ENCODE measurements at places on chromosomes 3 and 15.
A peak's percentile ranks its signal among the peaks of the same experiment; 100 is the strongest.

DNA sequence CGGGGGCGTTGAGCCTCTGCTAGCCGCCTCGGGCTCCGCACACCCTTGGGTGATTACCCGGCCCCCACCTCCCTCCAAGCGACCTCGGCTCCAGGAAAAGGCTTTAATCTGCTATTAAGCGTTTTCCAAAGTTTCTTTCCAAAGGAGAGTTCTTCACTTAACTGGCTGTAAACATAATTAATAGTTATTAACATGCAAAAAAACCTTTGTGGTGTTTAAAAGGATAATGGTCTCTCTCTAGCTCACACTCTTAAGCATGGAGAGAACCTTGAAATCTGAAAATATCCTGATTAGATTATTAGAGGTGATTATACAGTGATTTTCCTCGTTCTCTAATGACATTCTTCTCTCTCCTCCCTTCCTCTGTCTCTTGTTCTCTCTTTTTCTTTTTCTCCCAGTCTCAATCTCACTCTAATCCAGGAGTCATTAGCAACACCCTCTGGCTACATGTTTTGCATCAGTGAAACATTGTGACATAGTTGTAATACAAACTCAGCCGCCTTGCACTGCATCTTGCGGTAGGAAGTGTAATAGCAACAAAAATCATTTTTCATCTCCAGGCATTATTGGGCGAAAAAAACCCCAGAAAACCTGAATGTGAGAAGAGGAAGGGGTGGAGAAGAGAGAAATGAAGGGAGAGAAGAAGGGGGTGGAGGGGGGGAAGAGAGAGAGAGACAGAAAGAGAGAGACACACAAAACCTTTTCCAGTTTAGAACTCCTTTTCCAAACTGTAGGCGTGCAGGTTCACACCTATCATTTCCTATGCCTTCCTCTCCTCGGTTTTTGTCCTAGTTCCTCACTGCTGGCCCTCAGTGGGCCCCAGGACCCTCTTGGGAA is 24.4 kb downstream of the NR2F2 start:
- DNase-seq: peak; percentile 72

GRCh38 chr15:38843051-38843501 is 278.5 kb upstream of the RASGRP1 start:
- no peak for DNase-seq

GRCh38 chr15:80177156-80177555 is 24.4 kb downstream of the FAH start:
- no peak for DNase-seq

DNA sequence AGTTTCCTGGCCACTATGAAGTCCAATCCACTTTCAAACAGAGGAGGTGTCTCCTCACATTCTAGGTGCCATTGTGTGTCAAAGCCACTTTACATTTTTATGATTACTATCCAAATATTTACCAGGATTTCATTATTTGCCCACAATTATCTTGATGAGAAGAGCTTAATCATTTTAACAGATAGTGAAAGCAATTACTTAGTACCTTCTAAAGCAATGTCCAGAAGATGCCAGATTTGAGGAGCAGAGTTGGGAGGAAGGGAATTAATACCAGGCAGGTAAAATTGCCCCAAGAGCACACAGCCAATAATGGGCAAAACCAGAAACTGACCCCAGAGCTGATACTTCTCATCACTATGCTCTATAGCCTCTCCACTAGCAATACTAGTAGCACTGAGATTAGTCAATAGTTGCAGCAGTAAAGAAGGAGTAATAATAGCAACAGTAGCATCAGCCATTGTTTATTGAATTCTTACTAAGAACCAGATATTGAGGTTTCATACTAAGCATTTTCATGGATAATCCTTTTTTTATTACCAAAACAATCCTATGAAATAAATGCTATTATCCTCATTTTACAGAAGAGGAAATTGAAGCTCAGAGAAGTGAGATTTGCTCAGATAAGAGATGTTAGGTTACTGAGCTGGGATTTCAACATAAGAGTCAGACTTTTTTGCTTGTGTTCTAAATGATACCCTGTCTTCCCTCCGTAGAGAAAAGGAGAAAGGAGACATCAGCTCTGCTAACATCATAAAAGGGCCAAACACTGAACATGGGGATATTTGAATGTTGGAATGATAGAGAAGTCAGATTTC is 509.3 kb upstream of the CFAP20DC start:
- DNase-seq: no peak

DNA sequence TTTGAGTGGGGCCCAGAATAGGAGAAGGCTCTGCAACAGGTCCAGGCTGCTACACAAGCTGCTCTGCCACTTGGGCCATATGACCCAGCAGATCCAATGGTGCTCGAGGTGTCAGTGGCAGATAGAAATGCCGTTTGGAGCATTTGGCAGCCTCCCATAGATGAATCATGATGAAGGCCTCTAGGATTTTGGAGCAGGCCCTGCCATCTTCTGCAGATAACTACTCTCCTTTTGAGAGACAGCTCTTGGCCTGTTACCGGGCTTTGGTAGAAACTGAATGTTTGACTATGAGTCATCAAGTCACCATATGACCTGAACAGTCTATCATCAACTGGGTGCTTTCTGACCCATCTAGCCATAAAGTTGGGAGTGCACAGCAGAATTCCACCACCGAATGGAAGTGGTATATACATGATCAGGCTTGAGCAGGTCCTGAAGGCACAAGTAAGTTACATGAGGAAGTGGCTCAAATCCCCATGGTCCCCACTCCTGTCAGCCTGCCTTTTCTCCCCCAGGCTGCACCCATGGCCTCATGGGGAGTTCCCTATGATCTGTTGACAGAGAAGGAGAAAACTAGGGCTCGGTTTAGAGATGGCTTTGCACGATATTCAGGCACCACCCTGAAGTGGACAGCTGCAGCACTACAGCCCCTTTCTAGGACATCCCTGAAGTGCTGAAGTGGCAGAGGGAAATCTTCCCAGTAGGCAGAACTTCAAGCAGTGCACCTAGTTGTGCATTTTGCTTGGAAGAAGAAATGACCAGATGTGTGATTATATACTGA is 971.4 kb downstream of the MCTP2 start:
- DNase-seq: no peak

DNA sequence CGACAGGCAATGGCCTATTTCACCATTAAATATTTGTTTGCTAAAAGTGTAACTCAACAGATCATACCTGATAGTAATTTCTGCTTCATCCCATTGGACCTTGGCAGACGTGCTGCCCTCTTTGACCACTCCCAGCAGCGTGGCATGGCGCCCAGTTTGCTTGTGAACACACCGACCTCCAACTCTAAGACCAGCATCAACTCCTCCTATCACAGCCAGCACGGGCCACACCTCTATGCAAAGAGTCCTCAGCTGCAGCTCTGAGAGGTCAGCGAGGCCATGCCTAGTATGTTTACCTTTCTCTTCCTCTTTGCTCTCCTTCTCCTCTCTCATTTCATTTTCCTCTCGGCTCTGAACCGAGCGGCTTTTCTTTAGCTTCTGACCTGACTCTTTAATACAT is 80.6 kb downstream of the FBXL22 start:
- DNase-seq: no peak

- DNase-seq: no peak
These were observed 896 bp upstream of the KLHL25 start for GRCh38 chr15:85795337-85796305.

GRCh38 chr3:46076606-46077005 is 49.3 kb upstream of the XCR1 start:
- no peak for DNase-seq

DNA sequence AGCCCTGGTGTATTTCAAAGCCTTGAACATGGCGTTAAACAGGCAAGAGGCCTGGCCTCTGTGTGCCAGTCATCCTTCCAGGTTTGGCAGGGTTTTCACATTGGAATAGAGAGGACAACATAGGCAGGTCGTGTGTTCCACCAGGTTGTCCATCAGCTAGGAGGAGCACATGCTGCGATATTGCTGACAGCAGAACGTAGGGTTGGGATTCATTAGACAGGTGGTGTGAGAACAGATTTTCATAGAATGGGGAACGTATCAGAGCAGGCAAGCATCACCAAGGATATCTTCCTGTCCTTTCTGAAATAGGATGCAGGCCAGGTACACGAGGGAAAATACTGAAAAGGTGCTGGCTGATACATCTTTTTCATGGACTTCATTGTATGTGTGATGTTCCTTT is 26.4 kb downstream of the MINAR1 start:
- no peak for DNase-seq

DNA sequence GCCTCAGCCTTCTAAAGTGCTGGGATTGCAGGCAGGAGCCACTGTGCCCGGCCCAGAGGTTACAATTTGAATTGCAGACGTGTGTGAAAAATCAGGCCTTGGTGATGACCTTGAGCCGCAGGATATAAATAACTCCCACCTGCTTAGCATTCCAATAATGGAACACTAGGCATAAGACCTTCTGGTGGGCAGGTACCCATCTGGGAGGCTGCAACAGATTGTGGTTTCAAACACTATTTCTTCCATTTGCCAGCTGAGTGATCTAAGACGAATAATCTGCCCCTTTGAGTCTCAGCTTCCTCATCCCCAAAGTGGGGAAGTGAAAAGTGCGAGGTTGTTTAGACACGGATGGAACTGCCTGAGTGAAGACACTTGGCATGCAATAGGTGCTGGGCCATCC is 47.7 kb upstream of the HERC1 start:
- no peak for DNase-seq

DNA sequence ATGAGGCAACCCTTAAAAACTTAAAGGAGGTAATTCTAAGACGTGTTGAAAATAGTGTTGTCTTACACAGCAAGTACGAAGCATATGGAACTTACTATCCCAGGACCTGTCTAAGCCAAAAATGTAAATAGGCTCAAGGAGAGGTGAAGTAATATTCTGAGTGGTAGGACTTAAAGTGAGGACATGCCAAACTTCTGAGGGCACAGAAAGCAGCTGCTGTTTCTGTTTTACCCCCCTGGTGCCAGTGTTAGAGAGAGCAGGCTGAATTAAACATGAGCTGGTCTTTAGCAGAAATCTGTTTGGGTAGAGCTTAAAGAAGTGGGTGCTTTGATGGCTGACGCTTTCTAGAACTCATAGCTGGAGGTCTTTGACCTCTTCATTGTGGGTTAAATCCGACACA is 149.7 kb upstream of the NPHP3 start:
- DNase-seq: no peak

DNA sequence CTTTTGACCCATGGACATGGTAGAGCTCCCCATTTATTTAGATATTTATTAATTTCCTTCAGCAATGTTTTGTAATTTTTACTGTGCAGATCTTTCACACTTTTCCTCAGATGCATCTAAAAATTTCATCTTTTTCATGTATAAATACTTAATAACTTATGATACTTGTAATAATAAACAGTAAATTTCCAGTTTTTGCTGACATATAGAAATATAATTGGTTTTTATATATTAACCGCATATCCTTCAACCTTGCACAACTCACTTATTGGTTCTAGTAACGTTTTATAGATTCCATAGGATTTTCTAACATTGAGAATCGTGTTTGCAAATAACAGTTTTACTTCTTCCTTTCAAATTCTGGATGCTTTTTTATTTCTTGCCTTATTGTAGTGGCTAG is 3.5 kb upstream of the ZNF621 start:
- DNase-seq: no peak

GRCh38 chr3:132083583-132084279 is 48.9 kb upstream of the CPNE4 start:
- DNase-seq: no peak

DNA sequence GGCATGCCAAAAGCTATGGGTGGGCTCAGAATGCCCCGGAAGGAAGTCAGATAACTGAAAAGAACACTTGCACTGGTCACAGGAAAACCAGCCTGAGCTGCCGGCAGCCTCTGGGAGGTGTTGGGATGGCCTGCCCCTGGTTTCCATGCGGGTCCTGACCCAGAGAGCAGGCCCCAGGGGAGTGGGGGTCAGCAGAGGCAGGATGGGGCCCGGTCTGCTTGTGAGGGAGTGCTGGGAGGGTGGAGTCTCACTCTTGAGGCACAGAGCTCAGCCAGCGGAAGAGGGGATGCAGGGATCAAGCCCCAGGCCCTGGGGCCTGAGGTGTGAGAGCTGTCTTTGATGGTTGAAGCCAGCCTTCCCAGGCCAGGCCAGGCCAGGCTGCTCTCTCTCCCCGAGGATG is 2.4 kb upstream of the RPUSD3 start:
- no peak for DNase-seq

- DNase-seq: no peak
These were observed 55.9 kb downstream of the SGO1 start for GRCh38 chr3:20130106-20130505.

- no peak for DNase-seq
These were observed 20.6 kb downstream of the SPSB4 start for GRCh38 chr3:141071681-141072260.

- DNase-seq: no peak
These were observed 45.6 kb downstream of the NMD3 start for GRCh38 chr3:161266731-161267150.

- no peak for DNase-seq
These were observed 57.9 kb downstream of the EPHB1 start for GRCh38 chr3:134852893-134853351.

DNA sequence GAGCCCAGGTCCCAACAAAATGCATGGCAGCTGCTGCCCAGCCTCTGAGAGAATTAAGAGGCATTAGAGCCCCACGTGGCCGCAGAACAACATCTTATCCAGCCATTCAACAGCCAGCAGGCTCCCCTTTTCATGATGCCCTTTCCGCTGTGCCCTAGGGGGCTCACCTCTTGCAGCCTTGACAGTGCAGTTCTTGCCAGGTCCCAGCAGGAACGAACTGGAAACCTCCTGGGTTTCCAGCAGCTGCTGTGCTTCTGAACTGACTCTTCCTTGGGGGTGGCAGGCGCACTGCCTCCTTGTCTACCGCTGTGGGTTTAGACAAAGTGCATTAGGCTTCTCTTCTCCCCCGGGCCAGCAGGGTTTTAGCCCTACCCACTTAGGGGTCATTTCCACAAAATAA is 85.2 kb downstream of the FAM174B start:
- no peak for DNase-seq

GRCh38 chr15:93071469-93071936 is 17.5 kb downstream of the RGMA start:
- no peak for DNase-seq

DNA sequence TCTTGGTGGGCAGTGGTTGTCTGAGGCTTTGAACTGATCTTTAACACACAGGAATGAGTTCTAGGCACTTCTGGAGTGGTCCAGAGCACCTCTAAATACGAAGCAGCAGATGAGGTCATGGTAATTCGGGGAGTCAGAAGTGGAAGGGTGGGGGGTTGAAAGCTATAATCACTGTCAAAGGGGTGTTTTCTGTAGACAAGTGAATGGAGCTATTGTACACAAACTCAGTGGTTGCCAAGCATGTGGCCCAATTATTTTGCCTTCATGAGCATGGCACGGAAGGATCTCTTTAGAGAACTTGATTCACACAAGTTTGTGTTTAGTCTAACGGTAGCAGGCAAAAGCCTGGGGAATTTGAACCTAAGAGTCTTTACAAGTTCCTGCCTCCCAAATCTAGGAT is 6.3 kb downstream of the FRMD5 start:
- no peak for DNase-seq

- no peak for DNase-seq
These were observed 43.1 kb downstream of the PDE8A start for GRCh38 chr15:85024509-85025336.

GRCh38 chr3:98359250-98359649 is 5.6 kb downstream of the OR5K4 start:
- DNase-seq: no peak

DNA sequence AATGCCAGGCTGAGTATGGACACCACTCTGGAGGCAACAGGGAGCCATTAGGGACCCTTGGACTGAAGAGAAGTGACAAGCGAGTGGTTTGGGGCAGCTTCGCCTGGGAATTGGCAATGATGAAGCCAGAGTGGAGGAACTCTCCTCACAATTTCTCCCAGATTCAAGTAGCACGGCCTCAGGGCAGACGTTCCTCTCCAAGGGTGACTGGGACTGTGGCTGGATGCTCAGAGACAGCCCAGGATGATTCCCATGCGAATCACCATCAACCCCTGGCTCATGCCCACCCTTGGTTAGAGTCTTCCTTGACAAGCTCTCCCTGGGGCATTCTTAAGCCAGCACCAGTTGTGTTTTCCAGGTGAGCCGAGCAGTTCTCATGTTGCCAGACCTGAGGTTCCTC is 16.3 kb upstream of the DOCK3 start:
- no peak for DNase-seq
